ENCODE measurements at places on chromosomes 1 and 21.

DNA sequence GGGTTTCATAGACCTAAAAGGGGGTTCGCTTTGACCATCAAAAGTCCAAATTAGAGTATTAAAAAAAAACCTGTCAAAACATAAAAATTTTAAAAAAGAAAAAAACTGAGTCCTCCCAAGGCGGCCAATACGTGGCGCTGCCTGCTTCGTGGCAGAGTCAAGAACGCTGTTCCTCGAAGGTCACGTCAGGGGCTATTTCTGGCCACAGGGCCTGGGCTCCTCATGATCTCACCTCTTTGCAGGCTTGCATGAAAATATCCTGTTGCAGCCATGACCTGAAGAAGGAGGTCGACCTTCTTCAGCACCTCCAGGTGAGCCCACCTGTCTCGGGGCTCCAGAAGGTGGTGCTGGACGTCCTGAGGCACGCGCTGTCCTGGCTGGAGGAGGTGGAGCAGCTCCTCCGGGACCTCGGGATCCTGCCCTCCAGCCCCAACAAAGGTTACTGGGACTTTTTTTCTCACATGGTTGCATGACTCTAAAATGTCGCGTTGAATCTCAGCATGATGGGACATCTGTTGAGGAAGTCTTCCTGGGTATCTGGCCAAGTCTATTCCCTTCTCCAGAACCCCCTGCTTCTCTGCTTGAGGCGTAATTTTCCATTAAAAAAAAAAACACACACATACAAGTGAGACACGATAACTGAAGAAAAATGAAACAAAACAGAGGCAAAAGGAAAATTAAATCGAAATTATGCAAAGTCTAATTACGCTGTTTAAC, 80.4 kb upstream of the EFHD2 start:
- no peak for DNase-seq

DNA sequence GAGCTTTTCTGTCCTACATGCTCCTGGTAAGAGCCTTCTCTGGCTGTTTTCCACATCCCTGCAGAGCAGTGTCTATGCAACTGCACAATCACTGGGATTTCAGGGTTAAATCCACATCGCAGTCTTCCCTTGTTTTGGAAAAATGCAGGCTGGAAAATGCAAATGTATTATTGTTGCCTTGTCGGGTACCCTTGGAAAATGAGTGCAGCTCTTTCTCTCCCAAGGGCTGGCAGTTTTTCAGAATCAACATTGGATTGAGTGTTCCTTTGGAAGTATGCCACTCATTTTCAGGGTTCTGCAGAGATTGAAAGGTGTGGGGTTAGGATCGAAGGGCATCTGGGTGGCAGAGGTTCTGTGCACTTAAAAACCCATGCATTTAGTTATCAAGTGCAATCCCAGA, 3.2 kb downstream of the NOS1AP start:
- DNase-seq, result no peak

- DNase-seq, result no peak
These were observed 33.9 kb downstream of the YTHDF2 start for GRCh38 chr1:28770601-28771165.

GRCh38 chr1:92902406-92902744, 58.9 kb downstream of the DIPK1A start:
- DNase-seq, result peak; percentile 28

DNA sequence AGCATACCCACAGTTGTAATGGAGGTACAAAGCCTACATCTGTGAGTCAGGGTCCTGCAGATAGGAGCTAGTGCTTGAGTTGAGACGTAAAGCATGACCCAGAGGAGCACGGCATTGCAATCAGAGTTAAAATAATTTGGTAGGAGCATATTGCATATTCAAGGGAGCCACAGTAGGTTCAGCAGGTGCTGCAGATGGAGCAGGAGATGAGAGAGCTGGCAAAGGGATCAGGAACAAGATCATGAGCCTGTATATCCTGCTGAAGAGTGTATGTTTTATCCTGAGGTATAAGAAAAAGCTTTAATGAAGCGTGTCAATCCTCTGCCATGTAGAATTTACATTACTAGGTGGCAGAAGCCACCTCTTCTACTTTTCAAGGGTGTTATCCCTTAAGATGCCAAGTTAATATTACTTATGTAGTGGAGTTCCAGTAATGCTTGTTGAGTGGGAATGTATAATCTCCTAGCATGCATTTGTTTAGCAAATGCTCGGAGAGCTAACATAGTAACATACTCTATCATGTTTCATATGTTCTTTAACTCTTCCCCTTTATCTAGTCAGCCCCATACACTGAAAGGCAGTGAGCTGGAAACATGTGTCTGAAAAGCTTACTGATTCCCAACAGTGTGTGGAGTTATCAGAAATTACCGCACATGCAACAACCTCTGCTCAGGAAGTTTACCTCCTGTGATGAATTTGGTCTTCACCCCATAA, 300.3 kb downstream of the GRIK1 start:
- no peak for DNase-seq

Data from mesendoderm (in vitro differentiated cells).